Effector memory CD8-positive, alpha-beta T cell (primary cell): ENCODE measurements at places on chromosomes 12 and 14.

DNA sequence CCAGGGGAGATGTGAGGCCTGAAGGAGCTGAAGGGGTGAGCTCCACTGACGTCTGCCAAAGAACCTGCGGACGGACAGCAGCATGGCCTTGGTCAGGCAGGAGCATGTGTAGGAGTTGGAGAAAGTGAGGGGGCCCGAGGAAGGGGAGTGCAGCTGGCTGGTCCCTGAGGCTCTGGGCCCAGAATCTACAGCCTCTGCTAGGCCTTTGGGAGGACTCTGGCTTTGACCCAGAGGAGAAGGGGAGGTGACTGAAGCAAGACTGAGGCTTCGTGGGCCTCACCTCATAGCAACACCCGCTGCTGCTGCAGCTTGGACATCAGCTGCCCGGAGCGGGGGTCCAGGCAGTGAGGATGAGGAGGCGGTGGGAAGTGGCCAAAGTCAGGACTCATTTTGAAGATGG lies 216.6 kb upstream of the FKBP4 start:
- no peak for DNase-seq

DNA sequence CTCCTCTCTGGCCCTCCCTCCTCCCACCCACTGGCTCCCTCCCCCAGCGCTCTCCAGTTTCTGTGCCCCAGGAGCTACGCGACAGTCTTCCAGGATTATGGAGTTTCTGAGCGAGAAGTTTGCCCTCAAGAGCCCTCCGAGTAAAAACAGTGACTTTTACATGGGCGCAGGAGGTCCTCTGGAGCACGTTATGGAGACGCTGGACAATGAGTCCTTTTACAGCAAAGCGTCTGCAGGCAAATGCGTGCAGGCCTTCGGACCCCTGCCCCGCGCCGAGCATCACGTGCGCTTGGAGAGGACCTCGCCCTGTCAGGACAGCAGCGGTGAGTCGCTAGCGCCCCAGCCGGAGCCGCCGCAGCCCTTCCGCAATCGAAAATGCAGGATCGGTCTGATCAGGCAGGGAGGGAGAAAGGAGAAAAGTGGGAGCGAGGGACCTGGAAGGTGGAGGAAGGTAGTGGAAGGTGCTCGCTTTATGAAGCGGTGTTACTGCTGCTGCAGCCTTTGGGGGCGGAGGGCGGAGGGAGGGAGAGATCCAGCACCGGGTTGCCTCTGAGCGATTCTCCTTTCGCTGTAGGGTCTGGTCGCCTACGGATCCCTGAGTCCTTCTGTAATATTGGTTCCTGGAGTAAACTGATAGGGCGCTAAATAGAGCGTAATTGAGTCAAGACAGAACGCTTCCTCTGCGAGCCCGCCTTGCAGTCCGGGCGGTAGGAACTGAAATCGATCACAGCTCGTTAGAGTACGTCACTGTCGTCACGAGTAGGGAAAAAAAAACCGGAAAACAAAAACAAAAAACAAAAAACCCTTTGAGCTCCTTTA lies at the start of gene ALX1:
TSS of gene ALX1 (plus strand) at position 56 of the 819 bp plus-strand sequence. CDS start at position 98, 42 bp downstream.
- DNase-seq, result no peak

DNA sequence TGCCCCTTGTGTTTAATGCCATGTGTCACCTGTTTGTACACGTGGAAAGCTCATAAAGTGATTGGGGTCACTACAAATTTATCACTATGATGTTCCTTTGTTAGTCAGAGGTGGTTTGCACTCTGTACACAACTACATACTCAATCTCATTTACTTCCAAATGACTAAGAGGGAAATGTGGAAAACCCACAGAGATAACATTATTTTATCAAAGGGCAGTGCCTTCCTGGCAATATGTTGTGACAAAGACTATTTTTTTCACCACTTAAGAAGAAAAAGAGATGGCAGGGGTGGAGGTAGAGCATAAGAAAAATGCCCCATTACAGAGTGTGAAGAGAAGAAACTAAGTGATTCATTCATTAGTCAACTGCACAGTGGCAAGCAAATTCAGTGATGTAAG lies 1064.1 kb upstream of the FLRT2 start:
- no peak for DNase-seq

GRCh38 chr14:99733211-99733539 lies 49.1 kb downstream of the CYP46A1 start:
- no peak for DNase-seq

DNA sequence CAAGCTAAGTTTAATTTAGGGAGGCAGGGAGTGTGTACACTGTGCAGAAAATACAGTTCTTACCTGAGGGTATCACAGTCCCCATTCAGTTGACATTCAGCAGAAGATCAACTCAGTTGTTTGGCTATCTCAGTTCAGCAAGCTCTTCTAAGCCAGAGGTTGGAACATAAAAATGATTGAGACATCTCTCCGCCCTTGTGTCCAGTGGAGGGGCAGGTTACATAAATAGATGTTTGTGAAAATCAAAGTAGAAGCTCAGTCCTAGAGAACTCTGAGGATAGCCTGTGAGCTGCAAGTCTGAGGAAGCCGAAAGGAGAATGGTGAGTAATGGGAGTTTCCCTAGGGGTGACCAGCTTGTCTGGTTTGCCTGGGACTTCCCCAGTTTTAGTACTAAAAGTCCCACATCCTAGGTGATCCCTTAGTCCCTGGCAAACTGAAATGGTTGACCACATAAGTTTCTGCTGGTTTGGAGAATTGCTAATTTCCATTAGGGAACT lies 251.4 kb upstream of the ATP2B1 start:
- DNase-seq, result no peak

DNA sequence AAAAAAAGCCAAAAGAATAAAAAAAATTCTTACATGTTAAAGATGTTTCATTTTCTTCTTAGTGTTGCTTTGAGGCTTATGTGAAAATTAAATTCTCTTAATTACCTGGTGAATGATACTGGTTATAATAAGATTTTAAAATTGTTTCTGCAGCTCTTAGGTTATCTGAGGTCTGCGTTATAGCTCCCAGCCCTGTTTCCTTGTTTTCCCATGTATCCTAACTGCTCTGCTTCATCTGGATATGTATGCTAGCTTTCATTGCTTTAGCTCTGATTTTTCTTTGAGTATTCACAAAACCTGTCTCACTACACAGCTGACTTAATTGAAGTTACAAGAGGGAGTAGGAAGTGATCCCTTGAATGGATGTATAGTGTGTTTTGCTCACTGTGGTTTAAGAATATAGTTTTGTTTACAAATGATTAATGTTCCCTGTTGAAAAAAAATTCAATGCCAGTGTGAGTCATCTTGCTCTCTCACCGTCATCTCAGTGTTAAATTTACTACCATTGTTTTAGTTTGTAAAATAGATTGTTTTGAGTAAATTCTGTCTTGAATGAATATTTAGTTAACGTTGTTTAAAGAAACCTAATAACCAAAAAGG lies 26.8 kb downstream of the CPSF6 start:
- no peak for DNase-seq

DNA sequence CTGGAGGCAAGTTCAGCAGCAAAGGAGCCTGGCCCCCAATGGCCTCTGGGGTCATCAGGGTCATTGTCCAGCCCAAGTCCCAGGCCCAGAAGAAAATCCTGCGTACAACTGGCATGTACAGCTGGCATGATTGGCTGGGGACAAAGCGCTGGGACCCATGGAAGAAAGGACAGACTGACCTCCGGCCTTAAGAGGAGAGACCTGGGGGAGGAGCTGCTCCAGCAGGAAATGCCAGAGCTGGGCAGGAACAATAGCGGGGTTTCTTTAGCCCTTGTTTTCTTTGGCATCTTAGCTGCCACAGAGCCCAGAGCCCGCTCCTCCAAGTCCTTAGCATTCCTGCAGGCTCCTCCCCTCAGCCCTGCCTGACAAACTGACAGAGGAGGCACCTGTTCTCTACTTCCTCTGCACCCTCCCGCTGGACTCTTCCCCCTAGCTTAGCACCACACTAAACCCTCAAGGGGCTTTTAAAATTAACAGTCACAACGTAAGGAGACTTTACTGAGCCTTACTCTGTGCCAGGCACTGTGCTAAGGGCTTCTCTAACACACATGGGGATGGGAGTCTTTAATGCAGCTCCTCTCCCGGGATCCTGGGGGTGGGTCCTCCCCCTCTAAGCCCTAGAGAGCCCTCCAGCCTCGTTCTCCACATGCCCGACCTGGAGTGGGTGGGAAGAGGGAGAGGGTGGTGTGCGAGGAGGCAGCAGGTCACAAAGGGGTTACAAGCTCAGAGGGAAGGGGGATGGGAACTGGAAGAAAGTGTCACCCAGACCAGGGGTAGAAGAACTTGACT lies 1.8 kb upstream of the AQP5 start:
- DNase-seq, result no peak

GRCh38 chr12:72570601-72571000 lies 298.4 kb downstream of the TRHDE start:
- DNase-seq, result no peak

DNA sequence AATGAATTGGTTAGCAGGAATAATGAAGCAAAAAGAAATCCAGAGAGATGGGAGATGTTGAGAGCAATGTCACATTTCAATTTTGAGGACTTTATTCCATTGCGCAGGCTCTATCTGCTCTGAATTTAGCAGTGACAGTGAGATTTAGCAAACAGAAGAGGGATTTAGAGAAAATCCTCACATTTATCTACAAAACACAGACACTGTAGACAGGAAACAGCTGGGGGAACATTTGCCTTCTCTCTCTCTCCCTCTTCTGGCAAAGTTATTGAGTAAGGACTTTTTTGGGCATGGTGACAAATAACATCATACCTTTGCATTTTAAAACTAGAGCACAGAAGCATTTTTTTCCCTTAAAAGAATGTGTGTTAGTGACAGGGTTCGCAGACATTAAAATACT lies at the start of gene IGF1:
TSS of gene IGF1 (minus strand) at position 158 of the 400 bp plus-strand sequence. CDS start 182 bp downstream, outside the sequence.
- DNase-seq, result no peak

DNA sequence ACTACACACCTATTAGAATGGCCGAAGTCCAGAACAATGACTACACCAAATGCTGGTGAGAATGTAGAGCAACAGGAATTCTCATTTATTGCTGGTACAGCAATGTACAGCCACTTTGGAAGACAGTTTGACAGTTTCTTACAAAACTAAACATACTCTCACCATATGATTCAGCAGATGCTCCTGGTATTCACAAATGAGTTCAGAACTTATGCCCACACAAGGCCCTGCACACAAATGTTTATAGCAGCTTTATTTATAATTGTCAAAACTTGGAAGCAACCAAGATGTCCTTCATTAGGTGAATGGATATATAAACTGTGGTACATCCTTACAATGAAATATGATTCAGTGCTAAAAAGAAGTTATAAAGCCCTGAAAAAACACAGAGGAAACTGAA lies 38.3 kb downstream of the PTHLH start:
- no peak for DNase-seq

DNA sequence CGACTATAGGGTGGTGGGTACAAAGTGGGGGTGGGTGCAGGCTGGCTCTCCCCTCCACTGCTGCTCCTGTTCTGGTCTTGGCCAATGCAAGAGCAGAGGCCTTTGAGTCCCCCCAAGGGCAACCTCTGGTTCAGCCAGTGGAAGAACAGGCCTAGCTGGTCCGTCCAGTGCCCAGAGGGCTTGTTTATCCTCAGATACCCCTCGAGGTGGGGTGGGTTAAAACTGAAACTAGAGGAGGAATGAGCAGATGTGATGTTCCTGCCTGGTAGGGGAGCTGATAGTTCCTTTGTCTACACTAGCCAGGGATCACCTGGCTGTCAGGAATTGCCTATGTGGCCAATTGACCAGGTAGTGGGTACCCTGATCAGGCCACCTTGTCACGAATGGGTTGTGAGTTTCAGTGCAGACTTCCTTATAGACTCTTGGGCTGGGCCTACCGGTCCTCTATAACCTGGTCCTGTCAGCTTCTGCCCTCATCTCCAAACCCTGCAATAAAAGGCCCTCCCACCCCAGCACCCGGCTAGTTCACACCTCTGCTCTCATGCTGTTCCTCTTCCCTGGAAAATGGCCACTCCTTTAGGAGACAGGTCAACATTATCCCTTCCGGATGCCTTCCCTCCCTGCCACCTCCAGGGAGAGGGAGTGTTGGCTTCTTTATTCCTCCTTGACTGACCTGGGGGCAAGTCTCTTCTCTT lies 10.7 kb upstream of the HSP90AA1 start:
- no peak for DNase-seq

- no peak for DNase-seq
Measured at GRCh38 chr12:52181746-52182145, 10.1 kb downstream of the KRT80 start.

DNA sequence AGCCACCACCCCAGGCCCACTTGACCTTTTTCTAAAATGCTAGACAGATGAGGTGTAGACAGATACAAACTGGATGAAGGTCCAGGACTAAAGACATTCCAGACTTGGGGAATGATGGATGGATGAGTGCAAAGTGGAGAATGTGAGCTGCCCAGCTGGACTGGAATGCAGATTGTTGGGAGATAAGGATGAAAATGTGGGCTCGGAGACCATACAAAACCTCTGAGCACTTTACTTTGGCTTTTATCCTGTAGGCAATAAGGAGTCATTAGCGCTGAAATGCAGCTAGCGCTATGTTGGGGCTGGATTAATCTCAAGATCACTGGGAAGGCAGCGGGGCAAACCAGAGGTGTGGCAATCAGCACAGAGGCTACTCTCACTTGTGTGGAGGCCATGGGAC lies 64.7 kb upstream of the GNPNAT1 start:
- no peak for DNase-seq

- no peak for DNase-seq
Measured at GRCh38 chr12:1598757-1599156, 4.4 kb upstream of the FBXL14 start.

DNA sequence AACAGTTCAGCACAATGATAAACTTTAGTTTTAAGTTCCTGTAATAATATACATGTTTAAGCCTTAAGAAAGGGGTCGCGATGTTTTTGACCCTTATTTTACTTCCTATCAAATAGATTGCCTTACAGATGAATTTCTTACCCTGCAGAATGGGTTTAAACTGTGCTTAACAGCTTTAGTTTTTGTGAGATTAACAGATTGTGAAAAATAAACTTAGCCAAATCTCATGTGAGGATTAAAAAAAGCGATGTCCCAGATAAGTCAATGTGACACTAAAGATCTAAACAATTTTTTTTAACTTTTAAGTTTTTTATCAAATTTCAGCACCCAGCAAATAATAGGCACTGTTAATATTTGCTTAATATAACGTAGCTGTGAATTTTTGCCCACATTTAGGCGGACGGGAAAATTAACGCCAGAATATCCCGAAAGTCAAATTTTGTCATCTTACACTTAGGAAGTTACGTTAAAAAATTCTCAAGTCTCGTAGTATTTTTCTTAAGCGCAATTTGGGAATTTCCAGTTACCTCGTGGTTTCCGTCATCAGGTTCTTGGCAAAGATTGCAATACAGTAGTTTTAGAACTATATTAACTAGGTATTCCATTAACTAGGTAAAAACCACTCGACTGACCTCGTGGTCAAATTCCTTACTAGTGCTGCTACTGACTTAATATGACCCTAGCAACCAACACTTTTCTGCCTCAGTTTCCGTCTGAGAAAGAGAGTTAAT lies 1.2 kb downstream of the HNRNPC start:
- DNase-seq, result no peak
